Sigmoid colon (tissue), 7 donors: ENCODE measurements at places on chromosomes 7 and 10. TPM values are rescaled to one million over a fixed set of nuclear protein-coding genes. Genes with fewer than 3 reads are reported as not detected.

DNA sequence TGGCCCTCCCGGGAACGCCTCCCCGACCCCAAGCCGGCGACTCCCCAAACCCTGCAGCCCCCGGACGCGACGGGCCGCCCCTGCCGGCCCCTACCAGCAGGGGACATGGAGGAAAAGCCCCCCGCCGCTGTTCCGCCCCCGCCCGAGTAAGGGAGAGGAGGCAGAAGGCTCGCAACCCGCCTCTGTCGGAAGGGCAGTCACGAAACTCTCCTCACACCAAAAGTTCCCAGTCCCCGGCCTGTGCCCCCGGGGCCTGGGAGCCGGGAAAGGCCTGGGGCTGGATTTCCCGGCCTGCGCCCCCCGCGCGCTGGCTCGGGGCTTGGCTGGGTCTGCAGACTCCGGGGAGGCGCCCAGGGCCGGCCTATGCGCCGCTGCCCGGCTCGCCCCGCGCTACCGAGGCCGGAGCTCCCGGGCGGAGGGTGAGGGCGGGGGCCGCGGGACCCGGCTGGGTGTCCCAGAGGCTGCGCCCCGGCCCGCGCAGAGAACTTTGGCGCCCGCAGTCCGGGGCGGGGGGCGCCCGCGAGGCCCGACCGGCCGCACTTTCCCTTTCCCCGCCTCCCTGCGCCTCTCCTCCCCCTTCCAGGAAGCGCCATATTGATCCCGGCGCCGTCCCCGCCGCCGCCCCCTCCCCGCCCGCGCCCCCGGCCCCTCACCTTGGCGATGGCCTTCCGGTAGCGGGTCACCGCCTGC lies 728 bp downstream of the PARD3 start:
- peak; percentile 77 for DNase-seq

DNA sequence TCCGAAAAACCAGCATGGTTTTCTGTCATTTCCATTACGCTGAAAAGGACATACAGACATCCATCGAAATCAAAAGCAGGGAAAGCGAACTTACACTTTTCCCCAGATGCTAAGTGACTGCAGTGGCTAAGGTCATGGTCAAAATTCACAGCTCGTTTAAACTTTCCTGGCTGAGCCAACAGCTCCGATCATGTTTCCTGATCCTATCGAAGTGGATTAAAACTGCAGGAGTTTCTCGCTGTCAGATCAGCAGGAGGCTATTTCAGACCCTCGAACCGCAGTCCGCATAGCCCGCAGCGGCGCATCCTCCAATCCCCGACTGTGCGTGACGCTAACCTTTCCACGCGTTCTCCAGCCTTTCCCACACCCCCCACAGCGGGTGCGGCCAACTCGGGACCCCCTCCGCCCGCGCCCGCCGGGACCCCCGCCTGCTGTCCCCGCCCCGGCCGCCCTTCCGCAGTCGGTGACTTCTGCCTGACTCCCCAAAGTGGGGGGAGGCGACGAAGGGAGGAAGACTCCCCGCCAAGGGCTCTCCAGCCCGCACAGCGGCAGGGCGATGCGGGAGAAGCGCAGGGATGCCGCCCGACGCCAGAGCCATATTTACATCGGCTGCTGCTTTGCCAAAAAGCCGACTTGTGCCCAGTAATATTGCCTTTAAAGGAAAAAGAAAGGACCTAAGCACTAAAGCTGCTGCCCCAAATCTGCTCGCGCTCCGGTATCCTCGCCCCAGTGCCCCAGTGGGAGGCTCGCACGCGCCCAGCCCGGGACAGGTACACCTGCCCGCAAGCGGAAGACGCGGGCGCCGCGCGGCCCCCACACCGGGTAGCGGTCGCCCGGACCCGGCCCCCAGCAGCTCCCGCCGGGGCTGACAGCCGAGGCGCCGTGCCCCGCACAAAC lies 1.2 kb downstream of the PIP4K2A start:
- no peak for DNase-seq

The NPSR1 gene
- total RNA-seq = not detected

The GIMAP5 gene
- total RNA-seq = 19.3 TPM

The SCART1 gene
- total RNA-seq = 1.3 TPM
